Mucosa of gallbladder (tissue), 1 donor: ENCODE measurements at places on chromosomes 1 and 21. TPM values are rescaled to one million over a fixed set of nuclear protein-coding genes. Genes with fewer than 3 reads are reported as not detected.
A peak's percentile ranks its signal among the peaks of the same experiment; 100 is the strongest.

MTARC2 gene
- total RNA-seq, result 78.0 TPM

ZBTB8B gene
- total RNA-seq, result 0.03 TPM

PDE9A gene
- total RNA-seq, result 22.8 TPM

ICOSLG gene
- total RNA-seq, result 8.6 TPM

RIIAD1 gene
- total RNA-seq, result 0.95 TPM

CD160 gene
- 0.17 TPM for total RNA-seq

CFHR3 gene
- total RNA-seq, result 0.49 TPM

VANGL2 gene
- total RNA-seq, result 6.5 TPM

C1orf116 gene
- total RNA-seq, result 45.1 TPM

TRIM62 gene
- 8.5 TPM for total RNA-seq

ITGB2 gene
- total RNA-seq, result 84.5 TPM

DNA sequence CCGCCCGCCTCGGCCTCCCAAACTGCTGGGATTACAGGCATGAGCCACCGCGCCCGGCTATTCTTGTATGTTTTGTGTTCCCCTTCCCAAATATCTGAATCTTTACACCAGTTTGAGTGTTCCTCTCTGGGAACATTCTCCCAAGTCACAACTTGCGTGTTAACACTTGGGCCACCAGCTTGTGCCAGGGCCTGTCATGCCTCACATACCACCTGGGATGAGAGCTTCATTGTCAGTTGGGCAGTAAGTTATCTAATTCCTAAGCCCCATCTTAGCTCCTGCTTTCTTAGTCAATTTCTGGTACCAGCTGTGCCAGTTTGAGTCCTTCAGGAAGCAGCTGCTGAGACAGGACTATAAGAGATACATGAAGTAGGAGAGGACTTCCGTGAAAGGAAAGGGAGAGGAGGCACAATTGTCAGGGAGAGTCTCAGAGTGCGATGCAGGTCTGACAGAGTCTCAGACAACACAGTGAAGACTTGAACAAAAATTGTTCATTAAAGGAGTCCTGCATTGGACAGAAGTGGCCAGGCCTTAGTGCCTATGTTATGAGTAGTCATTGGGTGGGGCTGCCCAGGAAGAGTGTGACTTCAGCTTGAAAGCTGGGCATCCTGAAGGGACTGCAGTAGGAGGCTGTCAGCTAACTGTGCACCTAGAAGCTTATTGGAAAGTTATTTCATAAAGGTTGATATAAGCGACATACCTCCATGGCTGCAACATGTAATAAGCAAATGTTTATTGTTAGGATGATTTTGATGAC, 17.3 kb downstream of the ZFYVE9 start:
- no peak for DNase-seq

DNA sequence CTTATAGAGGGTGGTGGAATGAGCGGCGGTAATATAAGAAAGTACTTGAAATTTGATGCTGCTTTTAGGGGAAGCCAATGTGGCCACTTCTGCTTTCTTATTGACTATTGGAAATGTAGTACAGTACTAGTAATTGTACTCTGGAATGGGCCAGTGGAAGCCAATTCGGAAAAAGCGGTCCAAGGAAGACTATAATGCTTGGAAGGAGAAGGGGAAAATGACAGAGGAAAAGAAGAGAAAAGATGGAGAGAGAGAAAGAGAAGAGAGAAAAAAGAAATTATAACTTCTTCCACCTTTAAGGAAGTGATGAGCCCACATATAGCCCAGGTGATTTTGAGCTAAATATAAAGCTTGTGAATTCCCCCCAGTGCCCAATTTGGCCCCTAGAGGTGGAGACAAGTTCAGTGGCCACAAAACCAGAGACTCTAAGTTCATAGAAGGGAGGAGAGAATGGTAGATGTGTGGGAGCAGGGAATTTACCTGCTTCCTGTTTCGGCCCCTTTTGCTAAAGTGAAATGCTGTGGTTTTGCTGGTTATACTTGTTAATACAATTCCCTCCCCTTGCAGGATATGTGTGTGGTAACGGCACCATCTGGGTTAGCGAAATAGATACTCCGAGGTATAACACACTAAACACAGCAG, 35.7 kb upstream of the DUSP10 start:
- no peak for DNase-seq

GRCh38 chr1:45359882-45360513, 19.8 kb upstream of the MUTYH start:
- DNase-seq, result peak; percentile 73

DNA sequence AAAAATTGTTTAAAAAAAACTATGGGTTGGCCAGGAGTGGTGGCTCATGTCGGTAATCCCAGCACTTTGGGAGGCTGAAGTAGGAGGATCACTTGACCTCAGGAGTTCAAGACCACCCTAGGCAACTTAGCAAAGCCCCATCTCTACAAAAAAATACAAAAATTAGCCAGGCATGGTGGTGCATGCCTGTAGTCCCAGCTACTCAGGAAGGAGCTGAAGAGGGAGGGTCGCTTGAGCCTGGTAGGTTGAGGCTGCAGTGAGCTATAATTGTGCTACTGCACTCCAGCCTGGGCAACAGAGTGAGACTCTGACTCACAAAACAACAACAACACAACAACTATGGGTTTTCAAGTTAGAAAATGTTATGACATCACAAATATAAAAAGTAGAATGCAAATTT, 16.4 kb downstream of the SLAMF7 start:
- DNase-seq, result no peak

- no peak for DNase-seq
Observed at GRCh38 chr1:966135-966703, at the start of gene PLEKHN1. Gene PLEKHN1, plus strand, starts transcription at chr1:966482. Its CDS starts 50 bp downstream, at chr1:966532.

GRCh38 chr1:51009381-51009780, 39.3 kb downstream of the CDKN2C start:
- DNase-seq, result no peak

DNA sequence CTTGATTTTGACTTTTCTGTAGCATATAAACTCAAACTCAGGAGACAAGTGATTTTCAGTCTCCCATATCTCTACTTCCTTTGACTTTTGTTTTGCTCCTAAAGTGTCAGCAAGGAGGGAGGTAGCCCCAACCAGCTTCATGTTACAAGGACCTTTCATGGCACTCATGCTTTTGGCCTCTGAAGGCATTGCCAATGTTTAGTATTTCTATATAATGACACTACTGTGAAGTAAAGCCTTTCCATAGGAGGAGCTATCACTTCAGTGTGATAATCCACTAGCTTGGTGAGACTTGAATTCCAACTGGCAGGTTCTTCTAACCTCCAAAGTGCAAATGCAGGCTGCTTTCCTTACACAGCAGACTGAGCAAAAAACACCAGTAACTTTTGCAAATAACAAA, 14.4 kb downstream of the COLGALT2 start:
- DNase-seq, result no peak

GRCh38 chr1:47507881-47508701, 70.2 kb downstream of the FOXD2 start:
- no peak for DNase-seq

- DNase-seq, result no peak
Observed at GRCh38 chr21:44890961-44891541, 17.6 kb upstream of the PTTG1IP start.

- no peak for DNase-seq
Observed at GRCh38 chr1:14543191-14543840, 55.2 kb upstream of the KAZN start.

DNA sequence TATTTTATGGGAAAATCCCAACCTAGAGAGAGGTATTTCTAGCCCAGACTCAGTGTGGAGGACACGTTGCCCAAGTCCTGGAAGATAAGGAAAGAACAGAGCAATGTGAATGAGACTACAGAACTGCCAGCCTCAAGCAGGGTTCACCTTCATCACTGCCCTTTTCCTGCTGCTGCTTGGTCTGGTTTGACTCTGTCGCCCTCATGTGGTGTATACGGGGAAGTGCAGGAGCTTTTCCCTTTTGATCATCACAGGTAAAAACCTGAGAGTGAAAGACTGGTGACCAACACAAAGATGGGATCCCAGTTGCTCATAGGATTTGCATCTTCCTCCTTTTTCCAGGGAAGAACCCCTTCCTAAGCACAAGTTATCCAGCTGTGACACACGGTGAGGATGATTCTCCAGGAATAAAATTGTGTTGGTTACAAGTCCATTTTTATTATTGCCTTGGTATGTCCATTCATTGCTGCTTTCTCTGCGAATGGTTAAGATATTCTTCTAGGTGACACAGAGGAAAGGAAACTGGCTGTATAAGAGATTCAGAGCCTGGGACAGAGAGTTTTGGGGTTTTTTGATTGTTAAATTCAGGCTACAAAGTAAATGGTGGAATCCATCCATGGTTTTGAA, 89.5 kb upstream of the CD53 start:
- peak; percentile 47 for DNase-seq

GRCh38 chr1:65319754-65320153, 10.4 kb downstream of the DNAJC6 start:
- DNase-seq, result no peak

- DNase-seq, result no peak
Observed at GRCh38 chr1:39164256-39164655, 40.2 kb upstream of the MACF1 start.

- peak; percentile 47 for DNase-seq
Observed at GRCh38 chr1:116881879-116882520, 27.7 kb upstream of the PTGFRN start.

DNA sequence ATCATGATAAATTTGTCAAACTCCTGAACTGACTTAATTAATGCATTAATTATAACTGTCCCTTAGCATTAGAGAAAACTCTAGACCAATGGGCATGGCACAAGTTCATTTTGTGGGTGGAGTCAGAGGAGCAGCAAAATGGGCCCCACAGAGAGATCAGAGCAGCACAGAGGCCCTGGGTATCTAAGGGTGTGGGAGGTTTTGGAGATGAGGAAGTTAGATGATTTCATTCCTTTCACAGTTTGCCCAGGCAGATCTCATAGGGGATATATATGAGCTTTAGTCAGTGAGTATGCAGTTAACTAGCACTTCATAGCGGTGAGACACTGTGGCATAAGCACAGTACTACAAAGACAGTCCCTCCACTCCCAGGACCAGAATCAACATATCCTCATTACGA, 117.3 kb downstream of the MAB21L3 start:
- no peak for DNase-seq

DNA sequence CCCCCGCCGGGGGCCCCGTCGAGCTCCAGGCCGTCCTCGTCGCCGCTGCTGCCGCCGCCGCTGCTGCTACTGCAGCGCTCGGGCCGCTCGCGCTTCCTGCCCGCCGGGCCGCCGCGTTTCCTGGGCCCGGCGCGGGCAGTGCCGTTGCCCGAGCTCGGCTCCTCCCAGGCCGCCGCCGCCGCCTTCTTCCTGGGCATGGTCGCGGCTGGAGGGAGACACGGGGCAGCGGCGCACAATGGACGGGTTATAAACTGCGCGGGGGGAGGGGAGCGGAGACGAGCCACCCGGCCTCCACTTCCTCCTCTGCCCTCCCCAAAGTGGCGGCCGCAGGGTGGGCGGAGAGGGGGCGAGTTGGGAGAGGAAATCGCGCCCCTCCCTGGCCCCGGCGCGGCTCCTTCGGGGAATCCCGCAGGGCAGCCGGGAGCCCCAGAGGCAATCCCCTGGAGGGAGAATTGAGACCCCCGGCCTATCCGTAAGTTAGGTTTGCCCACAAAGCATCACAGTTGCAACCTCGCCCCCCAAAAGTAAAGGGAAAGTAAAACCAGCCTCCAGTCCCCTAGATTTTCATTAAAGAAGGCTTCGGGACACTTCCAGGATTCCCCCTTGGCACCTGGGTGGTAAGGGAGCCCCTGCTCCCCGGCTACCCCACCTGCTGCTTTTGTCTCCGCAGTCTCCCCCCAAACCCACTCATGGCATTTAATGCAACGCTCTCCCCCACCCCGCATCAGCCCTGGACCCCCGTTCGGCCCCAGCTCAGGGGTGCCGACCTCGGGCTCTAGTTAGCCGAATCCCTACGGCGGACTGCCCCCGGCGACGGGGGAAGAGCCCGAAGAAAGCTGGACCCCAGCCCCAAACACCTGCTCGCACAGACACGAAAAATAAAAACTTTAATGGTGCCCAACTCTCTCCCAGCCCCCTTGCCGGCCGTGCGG, 893 bp downstream of the RCC2 start:
- DNase-seq, result peak; percentile 69

DNA sequence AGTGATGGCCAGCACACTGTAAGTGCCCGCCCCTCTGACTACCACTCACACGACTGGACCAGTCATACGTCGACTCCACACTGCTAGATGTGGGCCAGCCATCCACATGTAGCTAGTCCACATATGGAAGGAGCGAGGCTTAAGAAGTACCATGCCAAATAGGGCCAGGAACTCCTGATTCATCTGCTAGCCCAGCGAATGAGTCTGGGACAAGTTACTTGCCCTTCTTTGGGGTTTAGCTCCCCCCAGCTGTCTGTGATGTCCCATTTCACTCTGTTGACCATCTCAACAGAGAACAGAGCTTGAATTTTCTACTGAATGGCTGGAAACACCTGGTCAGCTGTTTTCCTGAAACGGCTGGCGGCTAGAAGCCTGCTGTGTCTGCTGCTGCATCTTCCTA, 5.8 kb downstream of the CSRP1 start:
- no peak for DNase-seq

DNA sequence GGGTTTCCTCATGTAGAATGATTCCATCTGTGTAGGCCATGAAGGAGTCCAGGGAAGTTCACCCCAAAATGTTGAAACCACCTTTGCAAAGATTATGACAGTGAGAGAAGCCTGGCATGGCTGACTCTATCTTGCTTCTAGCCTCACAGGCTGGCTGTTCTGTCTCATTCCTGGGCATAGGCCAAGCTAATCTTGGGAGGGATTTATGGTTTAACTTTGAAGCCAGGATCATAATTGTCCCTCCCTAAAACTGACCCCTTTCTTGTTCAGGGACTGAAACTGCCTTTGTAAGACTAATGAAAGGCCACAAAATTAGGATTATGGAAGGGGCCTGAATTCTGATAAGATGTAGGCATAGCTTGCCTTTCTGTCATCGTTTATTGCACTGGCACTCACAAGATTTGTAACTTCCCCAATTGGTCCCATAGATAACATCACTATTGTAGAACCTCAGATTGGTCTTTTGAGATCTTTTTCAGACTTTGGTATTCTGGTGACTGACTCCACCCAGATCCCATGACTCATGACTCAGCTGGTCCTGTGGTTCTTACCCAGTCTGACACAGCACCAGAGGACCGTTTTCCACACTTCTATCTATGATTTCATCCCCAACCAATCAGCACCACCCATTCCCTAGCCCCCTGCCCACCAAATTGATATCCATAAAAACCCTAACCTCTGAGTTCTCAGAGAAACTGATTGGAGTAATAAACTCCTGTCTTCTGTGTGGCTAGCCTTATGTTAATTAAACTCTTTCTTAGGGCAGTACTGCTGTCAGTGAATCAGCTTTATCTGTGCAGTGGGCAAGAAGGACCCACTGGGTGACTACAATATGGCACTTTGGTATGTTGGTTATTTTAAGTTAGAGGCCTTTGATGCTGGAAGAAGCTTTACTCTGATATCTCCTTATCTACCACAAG, 13.6 kb upstream of the LAMTOR5 start:
- no peak for DNase-seq

DNA sequence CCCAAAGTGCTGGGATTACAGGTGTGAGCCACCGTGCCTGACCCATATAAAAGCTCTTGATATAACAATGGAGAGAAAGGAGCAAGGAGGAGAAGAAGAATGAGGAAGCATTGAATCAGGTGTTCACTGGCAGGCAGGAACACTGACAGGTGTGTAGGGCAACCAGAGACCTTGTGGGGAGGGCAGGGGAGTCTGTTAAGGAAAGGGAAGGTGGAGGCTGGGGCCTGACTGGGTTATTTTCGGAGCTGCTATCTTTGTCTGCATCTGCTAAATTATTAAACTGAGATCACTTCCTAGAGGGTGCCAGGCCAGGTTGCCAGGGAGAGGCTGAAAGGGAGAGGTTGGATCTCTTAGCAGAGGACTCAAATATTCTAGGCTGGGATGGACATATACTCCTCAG, 6.8 kb upstream of the TRNP1 start:
- peak; percentile 87 for DNase-seq
